ENCODE measurements at places on chromosomes 4 and X.

GRCh38 chrX:47228550-47229270 lies 4.1 kb upstream of the USP11 start:
- no peak for DNase-seq

DNA sequence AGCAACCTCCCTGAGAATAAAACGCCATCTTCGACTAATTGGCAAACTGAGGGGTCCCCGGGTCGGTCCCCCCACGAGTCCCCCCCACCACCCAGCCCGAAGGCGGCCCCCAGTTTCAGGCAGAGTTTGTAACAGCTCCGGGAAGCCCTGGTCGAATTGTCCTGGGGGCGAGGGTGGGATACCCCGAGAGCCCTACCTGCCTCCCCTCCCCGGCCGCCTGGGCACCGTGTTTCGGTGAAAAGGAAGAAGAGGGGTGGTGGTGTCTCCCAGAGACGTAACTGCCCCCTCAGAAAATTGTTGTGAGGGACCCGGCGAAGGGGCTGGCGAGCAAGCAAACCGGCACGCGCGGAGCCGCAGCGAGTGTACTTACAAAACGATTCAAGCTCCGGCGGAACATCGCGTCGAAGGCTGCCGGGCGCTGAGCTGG lies 1.2 kb downstream of the ATP11C start:
- no peak for DNase-seq

DNA sequence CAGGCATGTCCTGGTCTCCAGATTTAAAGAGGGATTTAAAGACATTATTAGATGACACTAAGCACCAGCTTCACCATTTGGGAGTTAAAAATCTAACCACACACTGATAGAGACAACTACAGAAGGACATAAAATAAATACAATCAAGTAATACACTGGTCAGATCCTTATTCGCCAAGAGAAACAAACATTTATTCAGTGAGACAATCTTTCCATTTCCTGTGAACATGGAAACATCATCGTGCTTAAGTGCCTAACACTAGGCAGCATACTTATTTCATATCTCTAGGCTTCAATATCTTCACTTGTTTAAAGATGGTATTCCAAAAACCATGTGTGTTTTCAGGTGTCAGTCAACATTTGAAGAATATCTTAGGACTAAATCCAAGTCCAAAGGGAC lies 103.6 kb downstream of the AREG start:
- DNase-seq, result no peak

GRCh38 chr4:112343330-112344080 lies 46.3 kb downstream of the ALPK1 start:
- no peak for DNase-seq

- no peak for DNase-seq
Observed at GRCh38 chr4:98199247-98199646, 56.0 kb upstream of the STPG2 start.

DNA sequence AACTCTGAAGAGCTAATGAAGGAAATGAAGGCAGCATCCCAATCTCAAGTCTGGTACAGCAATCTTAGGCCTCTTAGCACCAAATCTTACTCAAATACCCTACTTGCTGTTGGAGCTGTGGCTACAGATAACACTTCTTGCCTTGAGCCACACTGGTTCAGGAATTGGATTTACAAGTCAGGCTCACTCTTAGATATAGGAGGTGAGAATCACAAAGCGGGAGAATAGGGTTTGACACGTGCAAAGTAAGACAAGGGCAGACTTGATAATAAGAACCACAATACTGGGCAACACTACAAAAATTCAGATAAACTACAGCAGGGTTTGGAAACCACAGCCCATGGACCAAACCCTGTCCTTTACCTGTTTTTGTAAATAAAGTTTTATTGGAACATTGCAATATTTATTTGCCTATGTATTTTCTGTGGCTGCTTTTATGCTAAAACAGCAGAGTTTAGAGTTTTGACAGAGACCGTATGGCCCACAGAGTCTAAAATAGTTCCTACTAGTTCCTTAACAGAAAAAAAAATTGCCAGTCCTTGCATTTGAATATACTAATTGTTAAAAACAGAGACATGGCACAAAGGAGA lies 9.3 kb upstream of the CUL4B start:
- DNase-seq, result no peak

- no peak for DNase-seq
Observed at GRCh38 chr4:73914071-73914470, 44.9 kb downstream of the CXCL1 start.

DNA sequence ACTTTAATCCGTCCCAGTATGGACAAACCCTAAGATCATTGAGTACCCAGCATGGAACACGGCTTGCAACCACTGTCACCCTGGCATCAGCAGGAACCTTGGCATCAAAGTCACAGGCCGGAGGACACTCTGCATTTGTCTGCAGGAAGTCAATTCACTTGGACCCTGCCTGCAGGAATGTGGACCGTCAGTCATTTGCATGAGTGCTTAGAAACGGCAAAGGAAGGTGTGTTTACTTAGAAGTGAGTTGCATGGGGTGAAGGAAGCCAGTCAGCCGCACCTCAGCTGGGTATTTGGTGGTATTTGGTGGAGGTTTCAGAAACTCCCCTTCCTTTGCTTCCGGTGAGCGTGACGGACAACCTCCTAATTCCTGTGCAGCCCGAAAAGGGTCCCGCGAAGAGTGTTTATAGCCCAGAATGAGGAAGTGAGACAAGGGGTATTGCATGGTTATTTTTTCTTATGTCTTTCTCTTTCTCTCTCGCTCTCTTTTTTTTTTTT lies 15.5 kb downstream of the P2RY8 start:
- no peak for DNase-seq

- DNase-seq, result no peak
Observed at GRCh38 chr4:83389037-83389720, 54.5 kb upstream of the HPSE start.

DNA sequence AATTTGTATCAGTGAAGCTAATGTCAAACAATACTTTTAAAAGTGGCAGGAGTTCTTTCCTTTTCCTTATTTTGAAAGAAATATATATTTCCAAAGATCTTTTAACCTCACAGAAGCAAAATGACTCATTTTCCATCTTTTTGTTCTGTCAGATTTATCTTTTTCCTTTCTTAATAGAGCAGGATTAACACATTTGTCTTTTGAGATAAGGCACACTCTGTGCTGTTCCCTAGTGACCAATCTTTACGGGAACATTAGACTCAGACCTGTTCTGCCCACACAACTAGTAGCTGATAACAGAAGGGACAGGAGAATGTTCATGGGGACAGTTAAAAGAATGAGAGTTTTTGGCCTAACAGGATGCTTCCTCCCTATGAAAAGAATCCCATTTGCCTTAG lies 381.2 kb downstream of the STPG2 start:
- DNase-seq, result no peak

DNA sequence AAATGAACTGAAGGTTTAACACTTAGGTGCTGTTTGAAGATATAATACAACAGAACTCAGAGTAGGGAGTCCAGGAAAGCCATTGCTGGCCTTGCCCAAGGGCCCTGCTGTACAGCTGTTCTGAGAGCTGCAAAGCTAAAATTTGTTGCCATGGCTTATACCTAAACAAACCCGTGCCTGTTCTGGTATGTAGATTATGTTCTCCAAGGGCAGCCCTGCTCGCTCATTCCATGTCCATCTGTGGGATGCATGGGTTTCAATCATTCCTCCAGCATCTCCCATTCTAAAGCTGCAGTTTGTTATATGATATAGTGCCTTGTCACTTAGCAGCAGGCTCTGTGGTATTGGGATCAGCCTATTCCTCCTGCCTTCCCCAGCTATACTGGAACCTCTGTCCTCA lies 80.8 kb upstream of the BMPR1B start:
- no peak for DNase-seq

DNA sequence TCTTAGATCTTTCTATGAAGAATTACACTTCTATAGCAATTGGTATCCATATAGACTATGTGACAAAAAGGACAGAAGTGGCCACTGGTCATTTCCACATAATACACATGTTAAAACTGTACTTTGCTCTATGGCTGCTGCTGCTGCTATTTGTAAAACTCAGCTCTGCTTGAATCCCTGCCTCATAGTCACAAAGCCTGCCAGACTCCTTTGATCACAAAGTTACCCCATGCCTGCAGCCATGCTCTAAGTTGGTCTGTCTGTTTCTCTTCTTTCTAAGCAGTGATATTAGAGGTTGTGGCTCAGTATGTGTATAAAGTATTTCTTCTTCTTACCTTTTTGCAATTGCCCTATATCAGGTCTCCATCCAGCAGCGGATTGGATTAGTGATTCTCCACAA lies 210.9 kb downstream of the GRID2 start:
- DNase-seq, result no peak
